ENCODE measurements at places on chromosomes 7 and 10.

- DNase-seq = no peak
Observed at GRCh38 chr10:105252911-105253310, 611.8 kb downstream of the SORCS3 start.

GRCh38 chr7:142488036-142488633 lies 230.3 kb upstream of the PRSS58 start:
- DNase-seq = no peak

GRCh38 chr10:124709861-124710260 lies 34.3 kb downstream of the FAM53B start:
- DNase-seq = no peak

DNA sequence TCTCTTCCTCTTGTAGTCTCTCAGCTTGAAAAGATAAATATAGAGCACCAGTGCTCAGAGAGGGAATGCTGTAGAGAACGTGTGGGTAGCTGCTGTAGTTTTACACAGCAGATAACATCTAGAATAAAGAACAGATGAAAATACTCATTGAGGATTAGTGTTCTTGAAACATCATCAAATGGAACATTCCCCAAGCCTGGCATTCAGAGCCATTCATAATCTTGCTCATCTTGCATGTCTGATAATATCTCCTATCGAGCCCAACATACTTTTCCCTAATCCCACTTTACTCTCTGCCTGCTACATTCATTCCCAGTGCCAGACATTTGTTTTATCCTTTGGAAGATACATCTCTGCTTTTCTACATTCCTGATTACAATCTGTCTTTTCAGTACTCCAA lies 35.2 kb downstream of the MCU start:
- DNase-seq = no peak

DNA sequence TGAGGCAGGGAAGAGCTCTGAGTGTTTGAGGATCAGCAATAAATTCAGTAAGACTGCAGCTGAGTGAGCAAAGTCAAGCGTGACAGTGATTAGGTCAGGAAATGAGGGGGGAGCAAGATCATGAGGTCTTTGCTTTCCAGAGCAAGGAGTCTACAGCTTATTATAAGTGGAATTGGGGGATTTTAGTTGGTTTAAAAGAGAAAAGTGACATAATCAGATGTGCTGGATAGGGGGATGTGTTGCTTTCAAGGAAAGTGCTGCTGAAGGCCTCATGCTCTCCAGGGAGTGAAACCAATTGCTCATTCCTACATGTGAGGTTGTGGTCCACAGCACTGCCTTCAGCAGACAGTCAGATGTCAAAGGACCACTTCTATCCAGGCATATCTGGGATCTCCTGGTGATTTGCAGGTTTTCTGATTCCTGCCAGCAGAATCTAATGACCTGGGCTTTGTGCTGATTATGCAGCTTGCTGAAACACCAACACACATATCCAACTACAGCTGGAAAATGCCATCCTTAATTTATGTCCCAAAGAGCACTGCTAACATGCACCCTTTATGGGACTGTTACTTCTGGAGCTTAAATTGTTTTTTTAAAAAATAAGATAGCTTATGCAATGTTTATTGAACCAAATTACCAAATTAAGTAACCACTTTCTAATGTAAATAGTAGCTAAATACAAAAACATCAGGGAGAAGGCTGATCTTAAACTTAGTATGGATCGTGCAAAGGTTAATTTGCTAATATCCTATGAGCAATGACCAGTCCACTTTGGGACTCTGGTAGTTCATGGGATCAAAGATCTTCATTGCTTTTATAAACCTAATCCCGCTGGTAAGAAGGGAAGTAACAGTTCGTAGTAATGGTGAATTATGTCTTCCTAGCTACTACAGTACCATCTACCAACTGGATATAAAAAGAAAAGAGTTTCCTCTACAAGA lies 607.6 kb downstream of the KCNMA1 start:
- no peak for DNase-seq

DNA sequence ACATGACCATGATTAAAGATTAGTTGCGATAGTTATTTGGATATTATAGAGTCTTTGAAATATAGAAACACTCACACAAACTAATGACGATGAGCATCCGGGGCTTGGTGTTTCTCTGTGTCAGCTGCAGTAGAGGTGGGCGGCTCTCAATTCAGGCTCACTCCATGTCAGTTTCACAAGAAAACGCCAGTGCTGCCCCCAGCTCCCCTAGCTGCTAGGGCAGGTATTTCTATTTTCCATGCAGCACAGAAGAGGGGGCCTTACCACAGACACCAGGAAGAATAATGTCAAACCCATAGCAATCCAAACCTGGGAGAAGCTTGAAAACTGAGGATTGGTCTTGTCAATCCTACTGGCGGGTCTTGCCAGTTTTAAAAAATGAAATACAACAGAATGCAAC lies 197.1 kb downstream of the PHTF2 start:
- DNase-seq = no peak

DNA sequence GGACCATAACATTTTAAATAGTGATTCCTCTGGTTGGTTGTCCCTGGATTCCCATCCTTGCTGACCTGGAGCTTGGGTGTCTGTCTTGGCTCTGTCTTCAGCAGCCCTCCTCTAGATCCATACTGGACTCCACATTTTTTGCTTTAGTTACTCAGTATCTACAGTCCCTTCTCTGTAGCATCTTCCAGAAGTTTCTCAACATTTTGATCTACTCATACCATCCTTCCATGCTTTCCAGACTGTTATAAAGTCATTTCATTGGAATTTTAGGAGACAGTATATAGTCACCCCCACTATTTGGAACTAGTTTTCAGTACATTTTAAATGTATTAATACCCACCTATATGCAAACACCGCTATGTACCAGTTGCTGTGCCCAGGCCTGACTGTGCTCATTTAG lies 25.8 kb downstream of the APBB1IP start:
- DNase-seq = no peak

- no peak for DNase-seq
Observed at GRCh38 chr7:44385434-44386138, 60.2 kb upstream of the CAMK2B start.

- DNase-seq = no peak
Observed at GRCh38 chr7:140738280-140738679, 41.8 kb downstream of the NDUFB2 start.

- DNase-seq = no peak
Observed at GRCh38 chr10:1358860-1359625, 302.9 kb downstream of the WDR37 start.

- no peak for DNase-seq
Observed at GRCh38 chr7:20136647-20137046, 80.5 kb downstream of the MACC1 start.

GRCh38 chr7:17062151-17063044 lies 180.6 kb upstream of the AGR3 start:
- no peak for DNase-seq

DNA sequence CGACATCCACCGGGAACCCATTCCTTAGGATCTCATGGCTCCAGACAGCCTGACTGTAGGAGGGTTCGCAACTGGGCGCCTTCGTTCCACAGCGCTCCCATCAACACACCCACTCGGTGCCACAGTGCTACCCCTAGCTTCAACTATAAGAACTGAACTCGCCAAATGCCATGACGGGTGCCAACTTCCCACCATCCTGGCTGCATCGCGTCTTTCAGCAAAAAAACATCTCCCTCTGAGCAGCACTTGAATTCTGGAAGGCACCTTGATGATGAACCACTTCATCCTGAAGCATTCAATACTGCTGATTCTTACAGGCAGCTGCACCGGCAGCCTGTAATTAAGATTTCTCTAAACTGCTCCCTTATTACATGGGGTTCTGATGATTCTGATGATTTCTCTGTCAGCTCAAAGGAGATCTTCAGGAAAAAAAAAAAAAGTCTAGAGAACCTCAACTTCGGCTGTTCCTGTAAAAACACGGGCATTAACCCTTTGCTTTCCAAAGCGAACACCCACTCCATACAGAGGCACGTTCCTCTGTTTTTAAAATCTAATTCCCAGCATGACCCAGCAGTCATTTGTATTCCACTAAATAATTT lies 1.3 kb downstream of the CYTH3 start:
- no peak for DNase-seq

DNA sequence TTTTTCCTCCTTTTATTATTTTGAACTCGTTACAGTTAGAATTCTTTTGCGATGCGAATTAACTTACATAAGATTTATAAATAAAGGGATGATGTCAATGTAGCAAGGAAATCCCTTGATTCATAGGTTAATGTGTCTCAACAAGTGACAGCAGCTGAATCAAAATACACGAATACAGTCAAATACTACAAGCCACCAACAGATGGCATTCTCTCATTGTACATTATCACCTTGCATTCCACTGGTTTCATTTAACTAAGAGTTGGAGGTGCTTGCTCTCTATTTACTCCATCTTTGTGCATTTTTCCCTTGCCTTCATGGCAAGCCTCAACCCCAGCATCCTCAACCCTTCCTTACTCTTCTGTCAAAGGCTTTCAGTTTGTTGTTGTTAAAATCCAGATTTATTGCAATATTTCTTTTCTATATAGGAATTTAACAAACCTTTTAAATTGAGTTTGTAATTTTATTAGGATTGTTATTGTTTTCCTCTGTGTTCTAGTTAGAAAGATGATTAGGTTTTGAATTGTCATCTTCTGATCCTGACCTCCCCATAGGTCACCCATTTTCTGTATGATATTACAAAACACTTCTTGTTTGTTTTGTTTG lies 78.3 kb downstream of the SLC25A40 start:
- DNase-seq = no peak

DNA sequence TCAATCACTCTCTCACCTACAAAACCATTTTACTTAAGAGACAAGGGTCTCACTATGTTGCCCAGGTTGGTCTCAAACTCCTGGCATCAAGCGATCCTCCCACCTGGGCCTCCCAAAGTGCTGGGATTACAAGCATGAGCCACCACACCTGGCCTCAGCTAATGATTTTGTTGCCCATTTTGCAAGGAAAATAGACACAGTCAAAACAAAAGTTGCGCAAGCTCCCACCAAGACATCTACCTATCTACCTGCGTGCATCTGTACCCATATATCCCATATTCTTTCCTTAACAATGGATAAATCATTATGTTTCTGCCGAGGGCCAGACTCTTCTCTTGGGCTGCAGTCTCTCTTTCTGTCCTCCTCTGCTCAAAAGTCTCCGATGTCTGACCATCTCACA lies 67.3 kb downstream of the APBB1IP start:
- DNase-seq = no peak

DNA sequence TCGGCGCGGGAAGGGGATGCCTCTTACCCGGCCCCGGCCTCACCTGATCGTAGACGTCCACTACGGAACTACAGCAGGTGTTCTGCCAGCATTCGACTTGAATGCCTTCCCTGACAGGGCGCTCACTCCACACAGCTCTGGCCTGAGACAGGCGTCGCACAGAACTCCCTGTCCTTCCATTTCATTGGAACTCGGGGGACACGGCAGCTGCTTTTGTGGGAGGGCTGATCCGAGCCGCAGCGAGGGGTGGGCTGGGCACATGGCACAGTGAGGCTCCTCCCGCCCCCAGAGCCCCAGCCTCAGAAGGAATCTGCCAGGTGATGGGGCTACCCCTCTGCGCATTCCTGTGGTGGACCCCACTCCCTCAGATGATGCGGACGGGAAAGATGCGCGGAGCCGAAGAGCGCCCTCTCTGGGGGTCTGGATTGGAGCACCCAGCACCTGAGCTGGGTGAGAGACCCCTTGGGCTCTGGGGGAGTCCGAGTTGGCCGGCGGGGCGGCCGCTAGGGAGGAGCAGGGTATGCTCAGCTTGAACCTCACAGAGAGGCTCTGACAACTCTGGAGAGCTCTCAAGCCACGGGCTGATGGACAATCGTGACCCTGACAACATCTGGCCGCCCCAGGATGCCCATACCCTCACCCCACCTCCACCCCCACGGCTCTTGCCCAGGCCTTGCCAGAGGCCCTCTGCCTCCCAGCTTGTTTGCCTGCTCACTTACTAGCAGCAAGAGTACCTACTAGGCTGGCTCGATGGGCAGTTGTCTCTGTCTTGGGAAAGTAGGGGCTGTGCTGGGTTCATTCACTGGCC lies 36.6 kb downstream of the RASGEF1A start:
- DNase-seq = no peak

DNA sequence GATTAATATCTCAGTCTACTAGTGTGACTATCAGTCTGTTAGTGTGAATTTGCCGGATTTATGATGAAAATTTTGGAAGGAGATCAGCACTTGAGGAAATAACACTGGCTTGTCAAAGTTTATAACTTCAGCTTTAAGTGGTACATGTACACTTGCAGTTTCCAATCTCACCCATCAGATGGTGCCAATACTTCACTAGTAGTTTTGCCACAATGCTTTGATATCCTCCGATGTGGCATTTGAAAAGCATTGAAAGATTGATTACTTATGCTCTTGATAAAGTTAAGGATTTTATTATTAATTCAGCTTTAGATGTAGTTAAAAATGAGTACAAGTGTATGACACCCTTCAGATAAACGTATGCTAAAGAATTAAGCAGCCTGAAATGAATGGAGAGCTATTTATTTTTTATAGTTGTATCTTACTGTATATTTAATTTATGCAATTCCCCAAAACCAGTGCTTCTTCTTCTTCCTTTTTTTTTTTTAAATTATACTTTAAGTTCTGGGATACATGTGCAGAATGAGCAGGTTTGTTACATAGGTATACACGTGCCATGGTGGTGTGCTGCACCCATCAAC lies 98.2 kb downstream of the ANLN start:
- DNase-seq = no peak

GRCh38 chr7:41416208-41416595 lies 286.7 kb downstream of the INHBA start:
- DNase-seq = no peak

DNA sequence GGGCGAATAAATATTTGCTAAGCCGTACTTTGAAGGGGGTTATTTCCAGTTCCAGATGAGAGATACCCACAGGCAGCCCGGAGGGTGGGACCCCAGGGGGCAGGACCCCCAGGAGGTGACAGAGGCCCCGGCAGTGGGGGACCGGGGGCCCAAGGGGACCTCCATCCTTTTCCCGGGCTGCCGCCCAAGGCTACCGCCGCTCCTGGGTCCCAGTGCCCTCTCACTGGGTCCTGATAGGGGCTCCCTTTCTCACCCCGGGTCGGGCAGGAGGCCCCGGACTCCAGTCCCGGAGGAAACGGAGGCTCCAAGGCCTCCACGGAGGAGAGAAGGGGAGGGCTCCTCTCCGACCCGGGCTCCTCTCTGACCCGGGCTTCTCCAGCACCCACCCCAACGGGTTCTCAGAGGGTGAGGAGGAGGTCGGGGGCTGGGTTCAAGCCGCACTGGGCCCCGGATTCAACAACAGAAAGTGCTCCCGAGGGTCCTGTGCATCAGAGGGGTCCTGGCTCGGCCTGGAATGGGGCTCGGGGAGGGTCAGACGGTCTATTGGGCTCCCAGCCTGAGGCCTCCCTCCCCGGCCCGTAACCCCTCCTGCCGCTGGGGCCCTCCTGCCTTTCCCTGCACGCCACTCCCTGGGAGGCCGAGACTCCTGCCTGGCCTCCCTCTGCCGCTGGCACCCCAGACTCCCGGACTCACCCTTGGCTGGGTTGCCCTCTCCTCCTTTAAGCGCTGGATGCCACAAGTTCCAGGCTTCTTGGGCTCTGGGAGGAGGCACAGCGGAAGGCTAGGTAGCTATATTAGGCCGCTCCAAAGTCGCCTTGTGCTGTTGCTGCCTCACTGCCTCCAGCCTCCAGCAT lies 62.5 kb downstream of the ZNF37A start:
- no peak for DNase-seq

- DNase-seq = no peak
Observed at GRCh38 chr7:32115831-32116230, 45.6 kb upstream of the PDE1C start.

Data from activated naive CD4-positive, alpha-beta T cell (primary cell).